ENCODE measurements at places on chromosomes 4 and X.
A peak's percentile ranks its signal among the peaks of the same experiment; 100 is the strongest.

GRCh38 chrX:68652326-68653170 is 5.1 kb downstream of the STARD8 start:
- DNase-seq = no peak

DNA sequence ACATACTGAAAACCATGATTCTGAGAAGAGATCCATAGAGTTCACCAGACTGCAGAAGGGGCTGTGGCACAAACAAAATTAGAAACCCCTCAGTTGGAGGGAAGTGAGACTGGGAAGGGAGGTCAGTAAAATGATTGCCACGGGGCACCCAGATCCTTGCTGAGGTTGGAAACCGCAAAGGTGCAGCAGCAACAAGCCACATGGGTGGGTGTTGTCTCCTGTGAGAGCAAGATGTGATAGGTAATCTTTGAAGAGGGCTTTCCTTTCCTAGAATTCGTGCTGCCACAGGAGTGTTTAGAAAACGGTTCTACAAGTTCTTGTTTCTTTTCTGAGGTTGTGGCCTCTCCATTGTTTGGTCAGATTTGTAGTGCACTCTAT is 85.5 kb downstream of the NFKB1 start:
- no peak for DNase-seq

DNA sequence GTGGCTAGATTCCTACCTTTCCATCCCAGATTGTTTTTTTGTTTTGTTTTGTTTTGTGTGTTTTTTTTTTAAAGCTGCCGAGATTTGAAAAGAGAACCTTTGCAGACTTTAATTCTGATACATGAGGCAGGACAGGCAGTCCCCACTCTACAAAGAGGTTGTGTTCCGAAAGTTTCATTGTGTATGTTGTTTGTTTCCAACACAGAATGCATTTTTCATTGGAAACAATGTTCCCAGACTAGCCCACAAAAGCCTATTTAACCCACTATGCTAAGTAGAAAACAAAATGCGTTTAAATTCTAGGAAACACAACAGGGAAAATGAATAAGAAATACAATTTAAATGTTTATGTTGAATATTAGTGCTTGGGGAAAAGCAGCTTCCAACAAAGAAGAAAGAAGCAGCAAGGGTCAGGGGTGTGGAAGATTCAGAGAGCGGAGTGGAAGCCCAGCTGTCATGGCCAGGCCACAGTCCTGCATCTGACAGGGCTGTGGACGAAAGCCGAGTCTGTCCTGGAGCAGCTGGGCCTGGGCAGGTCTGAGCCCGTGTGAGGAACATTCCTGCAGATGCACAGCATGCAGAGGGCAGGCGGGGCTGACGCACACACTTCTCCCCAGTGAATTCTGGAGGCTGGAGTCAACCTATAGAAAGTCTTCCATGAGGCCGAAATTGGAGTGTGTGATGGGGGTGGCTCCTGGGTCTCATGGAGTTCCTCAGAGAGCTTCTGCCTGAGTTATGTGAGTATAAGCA is 12.4 kb upstream of the SETD7 start:
- no peak for DNase-seq

GRCh38 chr4:89269121-89269666 is 38.4 kb downstream of the GPRIN3 start:
- no peak for DNase-seq

- no peak for DNase-seq
Observed at GRCh38 chr4:5814421-5814820, 78.5 kb downstream of the CRMP1 start.

- no peak for DNase-seq
Observed at GRCh38 chrX:12673487-12673886, 117.7 kb upstream of the PRPS2 start.

DNA sequence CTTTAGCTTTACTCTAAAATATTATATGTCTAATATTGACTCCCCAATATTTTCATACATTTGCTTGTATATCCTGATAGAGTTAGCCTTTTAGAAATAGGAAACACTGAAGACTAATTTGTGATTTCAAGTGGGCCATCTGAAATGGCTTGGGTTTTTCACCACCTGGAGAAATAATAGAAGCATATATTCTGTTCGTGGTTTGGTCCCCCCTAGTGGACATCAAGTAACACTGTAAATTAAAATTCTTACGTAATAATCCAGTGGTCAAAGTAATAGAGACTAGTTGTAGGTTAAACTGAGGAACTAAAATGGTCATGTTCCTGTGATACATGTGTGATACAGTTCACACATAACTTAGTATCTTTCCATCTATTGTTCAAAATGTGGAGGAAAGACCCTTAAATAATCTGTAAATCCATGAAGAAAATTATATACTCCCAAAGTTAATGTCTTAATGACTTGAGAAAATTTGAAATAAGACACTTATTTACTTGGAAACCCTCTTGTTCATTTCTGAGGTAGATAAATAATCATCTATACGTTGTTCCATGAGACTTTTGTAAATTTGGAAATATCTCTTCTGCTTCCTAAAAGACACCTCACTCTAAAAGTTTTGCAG is 79.8 kb upstream of the SMARCAD1 start:
- no peak for DNase-seq

GRCh38 chrX:153214934-153215333 is 35.9 kb downstream of the MAGEA1 start:
- DNase-seq = no peak

- DNase-seq = no peak
Observed at GRCh38 chr4:74418063-74418670, 26.8 kb upstream of the AREG start.

- peak; percentile 81 for DNase-seq
Observed at GRCh38 chr4:119628281-119629141, at the start of gene PDE5A. TSS of gene PDE5A (minus strand) at chr4:119628804. CDS start at chr4:119628671, 133 bp downstream.

DNA sequence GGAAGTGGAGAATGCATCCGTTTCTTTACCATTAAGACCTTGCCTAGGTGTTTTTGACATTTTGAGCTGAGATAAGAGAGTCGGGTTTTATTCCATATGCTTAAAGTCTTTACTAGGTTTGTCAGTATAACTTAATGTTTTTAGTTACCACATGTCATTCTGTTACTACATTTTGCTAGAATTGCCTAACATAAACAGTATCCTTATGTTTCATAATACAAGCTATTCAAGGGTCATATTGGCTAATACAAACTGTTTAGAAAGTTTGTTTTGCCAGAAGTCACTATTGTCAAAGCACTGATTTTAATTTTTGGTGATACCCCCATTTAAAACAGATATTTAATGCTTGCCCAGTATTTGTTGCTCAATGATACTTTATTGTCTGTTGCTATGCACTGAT is 427.7 kb upstream of the MAGEB2 start:
- DNase-seq = no peak

- DNase-seq = no peak
Observed at GRCh38 chr4:109589119-109589518, 29.1 kb downstream of the MCUB start.

DNA sequence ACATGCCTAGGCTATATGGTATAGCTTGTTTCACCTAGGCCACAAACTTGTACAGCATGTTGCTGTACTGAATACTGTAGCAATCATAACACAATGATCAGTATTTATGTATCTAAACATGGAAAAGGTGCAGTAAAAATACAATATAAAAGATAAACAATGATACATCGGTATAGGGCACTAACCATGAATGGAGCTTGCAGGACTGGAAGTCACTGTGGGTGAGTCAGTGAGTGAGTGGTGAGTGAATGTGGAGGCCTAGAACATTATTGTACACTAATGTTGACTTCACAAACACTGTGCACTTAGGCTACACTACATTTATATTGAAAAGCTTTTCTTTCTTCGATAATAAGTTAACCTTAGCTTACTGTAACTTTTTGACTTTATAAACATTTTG is 45.6 kb upstream of the ANK2 start:
- no peak for DNase-seq

- no peak for DNase-seq
Observed at GRCh38 chr4:114494246-114494803, 104.3 kb upstream of the UGT8 start.

DNA sequence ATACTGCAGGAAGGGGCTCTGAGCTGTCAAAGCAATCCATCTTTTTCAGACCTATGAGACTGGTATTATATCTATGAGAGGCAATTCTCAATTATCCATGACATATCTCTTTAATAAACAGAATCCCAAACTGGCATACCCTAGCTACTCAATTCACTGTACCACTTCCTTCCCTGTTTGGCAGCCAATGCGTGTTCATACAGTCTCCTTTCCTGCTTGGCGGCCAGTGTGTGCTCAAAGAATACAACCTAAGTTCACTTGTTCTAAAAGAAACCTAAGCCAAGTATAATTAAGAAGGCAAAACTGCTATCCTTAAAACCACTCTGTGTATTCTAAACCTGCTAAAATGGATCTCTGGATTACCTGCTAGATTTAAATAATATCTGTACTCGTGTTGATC is 38.3 kb downstream of the ARHGEF9 start:
- no peak for DNase-seq

GRCh38 chr4:93030670-93031069 is 726.9 kb downstream of the GRID2 start:
- no peak for DNase-seq

DNA sequence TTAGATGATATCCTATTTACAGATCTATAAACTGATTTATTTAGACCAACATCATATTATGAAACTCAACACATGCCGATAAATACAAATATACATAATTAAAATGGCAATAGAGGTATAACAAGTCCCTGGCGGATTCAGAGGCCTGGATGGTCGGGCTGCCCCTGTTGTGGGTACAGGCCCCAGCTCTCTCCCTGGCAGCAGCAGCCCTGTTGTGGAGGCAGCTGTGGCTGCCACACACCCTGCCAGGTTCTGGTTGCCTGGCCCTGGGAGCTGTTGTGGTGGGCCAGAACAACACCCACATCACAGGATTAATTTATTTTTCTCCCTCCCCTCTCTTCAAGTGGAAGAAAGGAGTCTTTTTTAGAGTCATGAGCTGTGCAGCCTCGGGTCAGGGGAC is 12.1 kb upstream of the TCEAL2 start:
- no peak for DNase-seq

Measured in heart left ventricle (tissue), 16 donors.